ENCODE measurements at places on chromosomes 2 and 18.

DNA sequence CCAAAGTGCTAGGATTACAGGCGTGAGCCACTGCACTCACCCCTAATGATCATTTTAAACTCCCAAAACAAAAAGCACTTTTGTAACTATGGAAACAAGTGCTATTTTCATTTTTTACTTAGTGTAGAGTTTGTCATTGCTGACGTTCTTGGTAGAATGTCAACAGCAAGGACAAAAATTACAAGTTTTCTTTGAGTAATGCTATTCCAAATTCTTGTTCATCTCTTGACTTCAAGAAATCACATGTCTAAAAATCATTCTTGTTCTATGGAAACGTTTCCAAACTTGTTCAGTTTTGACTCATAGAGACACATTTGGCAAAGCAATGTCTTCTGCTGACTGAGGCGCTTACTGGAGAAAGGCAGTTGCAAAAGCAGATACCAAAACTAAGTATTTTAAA is 82.6 kb downstream of the MBP start:
- no peak for DNase-seq

- no peak for DNase-seq
Measured at GRCh38 chr18:77063260-77063659, 69.3 kb downstream of the MBP start.

DNA sequence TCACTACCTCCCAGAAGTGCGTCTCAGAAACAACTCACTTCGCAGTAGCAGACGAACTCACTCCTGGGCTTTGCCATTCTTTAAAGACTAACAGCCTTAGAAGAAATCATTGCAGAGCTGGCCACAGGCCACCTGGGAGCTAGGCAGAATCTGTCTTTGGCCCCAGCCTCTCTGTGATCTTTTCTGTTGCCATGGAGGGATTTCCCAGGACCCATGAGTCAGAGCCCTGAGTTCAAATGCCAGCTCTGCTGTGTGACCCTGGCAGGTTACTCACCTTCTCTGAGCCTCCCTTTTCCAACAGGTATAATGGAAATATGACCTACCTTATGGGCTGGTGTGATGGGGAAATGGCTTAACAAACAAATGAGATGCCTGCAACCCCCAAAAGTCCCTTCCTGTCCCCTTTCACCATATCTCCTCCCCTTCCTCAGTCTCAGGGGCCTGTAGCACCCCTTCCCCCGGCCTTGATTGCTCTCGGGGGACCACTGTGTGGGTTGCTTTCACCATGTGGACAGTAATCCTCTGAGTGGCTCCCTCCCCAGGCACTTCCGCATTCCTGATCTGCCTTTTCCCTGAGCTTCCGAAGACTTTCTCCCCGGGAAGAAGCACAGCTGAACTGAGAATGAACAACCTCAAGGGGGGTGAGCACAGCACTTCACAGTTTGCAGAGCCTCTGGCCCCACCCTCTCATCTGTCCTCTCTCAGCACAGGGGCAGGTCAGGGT is 34.0 kb upstream of the SLC66A3 start:
- DNase-seq, result no peak

DNA sequence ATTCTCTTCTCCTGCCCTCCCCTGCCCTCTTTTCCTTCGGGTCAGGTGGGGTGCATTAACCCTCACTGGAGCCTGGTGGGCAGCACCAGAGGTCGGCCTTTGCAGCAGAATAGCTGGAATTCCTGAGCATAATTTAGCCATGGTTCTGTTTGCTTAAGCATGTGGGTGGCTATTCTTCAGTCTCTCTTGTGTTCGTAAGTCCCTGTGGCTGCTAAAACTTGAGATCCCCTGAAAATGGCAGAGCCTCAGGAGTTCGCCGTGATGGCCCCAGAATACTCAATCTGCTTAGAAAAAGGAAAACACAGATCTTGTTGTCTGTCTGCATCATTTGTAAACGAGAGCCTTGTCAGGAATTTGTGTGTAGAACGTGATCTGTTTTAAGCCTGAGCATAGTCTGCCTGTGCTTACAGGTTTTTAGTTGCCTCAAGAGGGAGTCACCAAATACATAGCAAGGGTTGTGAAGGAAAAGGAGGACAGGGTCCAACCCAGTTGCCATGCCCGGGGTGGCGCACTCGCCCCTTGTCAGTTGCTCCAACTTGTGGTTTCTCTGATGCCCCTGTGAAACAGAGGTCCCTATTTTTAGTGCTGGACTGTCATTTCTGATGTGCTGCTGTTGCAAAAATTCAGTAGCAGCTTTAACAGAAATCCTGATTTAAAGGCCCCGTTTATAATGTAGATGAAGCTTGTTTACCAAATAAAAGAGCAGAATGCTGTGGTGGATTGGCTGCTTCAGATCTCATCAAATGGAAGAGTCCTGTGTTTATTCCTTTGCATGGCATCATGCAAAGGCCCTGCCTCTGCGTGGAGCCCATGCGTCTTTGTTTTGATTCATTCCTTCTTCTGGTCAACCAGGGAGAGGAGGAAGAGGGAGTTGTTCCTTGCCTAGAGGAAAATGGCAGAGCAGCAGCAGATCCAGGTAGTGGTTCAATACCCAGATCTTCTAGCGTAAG is 74.8 kb downstream of the WDSUB1 start:
- DNase-seq, result peak; percentile 7
